Activated CD4-positive, alpha-beta T cell treated with anti-CD3 and anti-CD28 coated beads, Interleukin-2, amount 50 U/mL, for 24 hours (primary cell): ENCODE measurements at places on chromosomes 12 and 14.

- no peak for DNase-seq
Observed at GRCh38 chr12:70722584-70723343, 85.5 kb upstream of the PTPRB start.

GRCh38 chr14:20711261-20711660, 22.7 kb downstream of the ANG start:
- no peak for DNase-seq

DNA sequence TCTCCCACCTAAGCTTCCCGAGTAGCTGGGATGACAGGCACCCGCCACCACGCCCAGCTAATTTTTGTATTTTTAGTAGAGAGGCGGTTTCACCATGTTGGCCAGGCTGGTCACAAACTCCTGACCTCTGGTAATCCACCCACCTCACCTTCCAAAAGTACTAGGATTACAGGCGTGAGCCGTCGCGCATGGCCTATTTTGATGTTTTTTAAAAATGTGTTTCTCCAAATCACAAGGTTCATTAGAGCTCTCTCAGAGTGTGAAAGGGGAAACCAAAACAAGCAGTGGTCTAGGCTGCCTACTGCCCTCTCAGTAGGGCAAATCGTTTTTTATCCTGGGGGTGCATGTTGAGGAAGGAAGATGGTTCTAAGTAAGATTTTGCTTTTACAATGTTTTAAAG, 211.5 kb downstream of the PIK3C2G start:
- DNase-seq, result no peak

DNA sequence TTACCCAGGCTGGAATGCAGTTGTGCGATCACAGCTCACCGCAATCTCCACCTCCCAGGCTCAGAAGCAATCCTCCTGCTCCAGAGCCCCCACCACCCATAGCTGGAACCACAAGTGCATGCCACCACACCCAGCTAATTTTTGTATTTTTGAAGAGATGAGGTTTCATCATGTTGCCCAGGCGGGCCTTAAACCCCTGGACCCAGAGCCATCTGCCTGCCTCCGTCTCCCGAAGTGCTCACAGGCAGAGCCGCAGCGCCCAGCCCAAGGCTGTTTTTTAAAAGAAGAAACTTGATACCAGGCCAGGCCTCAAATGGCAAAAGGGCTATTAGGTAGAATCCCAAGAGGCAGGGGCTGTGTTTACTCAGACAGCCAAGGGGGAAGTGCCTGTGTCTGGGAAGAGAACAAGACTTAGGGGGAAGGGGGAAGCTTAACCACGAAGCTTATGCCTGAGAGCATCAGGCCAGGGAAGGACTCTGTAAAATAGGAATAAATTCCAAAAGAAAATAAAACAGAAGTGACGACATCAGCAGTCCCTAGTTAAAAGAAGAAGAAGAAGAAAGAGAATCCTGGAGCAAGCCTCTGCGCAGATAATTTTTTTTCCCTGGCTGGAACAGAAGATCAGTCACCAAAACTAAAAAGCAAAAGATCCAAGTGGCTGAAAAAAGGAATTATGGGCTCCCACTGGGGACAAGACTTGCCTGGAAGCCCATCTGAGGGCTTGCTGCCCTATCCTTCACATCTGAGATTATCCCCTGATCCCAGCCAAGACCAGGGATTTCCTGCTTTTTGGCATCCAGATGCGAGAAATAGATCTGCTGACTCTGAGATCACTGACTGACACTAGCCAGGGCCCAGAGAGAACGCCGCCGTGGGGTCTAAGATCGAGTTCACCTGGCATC, 170.5 kb downstream of the NDUFA12 start:
- DNase-seq, result no peak

DNA sequence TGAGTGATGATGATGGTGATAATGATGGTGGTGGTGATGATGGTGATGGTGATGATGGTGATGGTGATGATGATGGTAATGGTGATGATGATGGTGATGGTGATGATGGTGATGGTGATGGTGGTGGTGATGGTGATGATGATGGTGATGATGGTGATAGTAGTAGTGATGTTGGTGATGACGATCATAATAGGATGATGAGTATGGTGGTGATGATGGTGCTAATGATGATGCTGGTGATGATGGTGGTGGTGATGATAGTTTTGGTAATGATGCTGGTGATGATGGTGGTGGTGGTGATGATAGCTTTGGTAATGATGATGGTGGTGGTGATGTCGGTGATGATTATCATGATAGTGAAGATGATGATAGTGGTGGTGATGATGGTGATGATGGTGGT, 171.5 kb upstream of the SFSWAP start:
- no peak for DNase-seq

DNA sequence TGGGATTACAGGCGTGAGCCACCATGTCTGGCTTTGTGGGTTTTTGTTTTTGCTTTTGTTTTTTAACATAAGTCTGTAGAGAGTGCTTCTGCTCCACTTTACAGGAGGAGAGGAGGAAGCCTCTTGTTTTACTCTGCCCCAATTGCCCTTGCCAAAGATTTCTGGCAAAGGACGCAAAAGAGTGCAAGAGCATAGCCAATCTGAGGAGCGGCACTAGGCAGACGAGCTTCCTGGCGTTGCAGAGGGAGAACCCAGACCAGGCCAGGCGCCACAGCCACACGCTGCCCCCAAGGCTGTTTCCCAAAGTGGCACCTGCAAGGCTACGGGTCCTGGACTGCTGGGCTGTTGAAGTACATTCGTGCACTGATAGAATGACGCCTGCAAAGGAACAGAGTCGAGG, 96.2 kb downstream of the BBS10 start:
- DNase-seq, result no peak

DNA sequence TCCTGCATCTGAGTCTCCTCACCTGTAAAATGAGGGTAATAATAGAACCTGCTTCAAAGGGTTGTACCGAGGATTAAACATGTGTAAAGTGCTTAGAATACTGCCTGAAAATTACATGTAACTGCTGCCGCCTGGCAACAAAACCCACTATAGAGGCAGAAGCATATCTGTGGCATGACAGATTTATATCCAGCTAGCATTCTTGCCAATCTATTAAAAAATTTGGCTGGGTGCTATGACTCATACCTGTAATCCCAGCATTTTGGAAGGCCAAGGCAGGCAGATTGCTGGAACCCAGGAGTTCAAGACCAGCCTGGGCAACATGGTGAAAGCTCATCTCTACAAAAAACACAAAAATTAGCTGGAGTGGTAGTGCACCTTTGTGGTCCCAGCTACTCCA, 16.4 kb upstream of the KSR2 start:
- DNase-seq, result no peak

DNA sequence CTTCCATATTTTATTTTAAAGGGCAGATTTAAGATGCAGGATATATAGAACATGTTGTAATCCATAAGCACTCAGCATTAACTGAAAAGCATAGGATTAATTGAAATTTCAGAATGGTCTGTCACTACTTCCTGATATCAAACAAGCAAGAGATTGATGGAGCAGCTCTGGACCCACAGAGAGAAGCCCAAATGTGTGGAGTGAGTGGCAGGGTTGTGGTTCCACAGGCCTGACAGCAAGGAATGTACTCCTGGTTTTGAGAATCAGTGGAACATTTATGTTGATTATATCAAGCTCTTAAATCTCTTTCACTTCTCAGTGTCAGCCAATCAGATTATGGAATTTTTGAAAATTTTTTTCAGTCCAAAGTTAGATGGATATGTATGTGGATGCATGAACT, 267.6 kb upstream of the PRICKLE1 start:
- no peak for DNase-seq

- DNase-seq, result no peak
Observed at GRCh38 chr14:68441542-68441941, 351.3 kb downstream of the ZFP36L1 start.

GRCh38 chr12:12004524-12004923, 66.2 kb upstream of the BCL2L14 start:
- DNase-seq, result no peak

GRCh38 chr12:19074700-19075099, 54.8 kb upstream of the PLEKHA5 start:
- DNase-seq, result no peak

- DNase-seq, result peak; percentile 73
Observed at GRCh38 chr12:11836282-11837151, 187.0 kb downstream of the ETV6 start.

GRCh38 chr14:74400031-74400685, 25.9 kb downstream of the SYNDIG1L start:
- DNase-seq, result no peak

DNA sequence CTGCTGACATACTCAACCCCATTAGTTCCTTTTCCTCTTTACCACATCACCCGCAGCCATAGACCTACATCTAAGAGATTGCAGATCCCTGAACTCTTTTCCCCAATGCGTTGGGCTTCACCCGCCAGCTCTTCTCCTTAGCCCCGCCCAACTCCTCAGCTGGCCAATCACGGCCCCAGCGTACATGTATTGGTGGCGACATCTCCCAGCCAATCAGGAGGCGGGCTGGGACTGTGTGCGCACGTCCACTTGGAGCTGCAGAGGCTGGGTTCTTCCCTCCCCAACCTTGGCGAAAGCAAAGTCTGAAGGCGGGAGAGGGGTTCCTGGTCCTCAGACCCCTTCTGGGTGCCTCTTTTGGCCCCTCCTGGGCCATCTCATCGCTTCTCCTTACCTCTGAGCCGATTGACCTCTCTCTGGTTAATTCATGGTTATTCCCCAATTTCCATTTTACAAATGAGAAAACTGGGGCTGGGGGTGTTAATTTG, 11.0 kb downstream of the PDE1B start:
- DNase-seq, result peak; percentile 61

DNA sequence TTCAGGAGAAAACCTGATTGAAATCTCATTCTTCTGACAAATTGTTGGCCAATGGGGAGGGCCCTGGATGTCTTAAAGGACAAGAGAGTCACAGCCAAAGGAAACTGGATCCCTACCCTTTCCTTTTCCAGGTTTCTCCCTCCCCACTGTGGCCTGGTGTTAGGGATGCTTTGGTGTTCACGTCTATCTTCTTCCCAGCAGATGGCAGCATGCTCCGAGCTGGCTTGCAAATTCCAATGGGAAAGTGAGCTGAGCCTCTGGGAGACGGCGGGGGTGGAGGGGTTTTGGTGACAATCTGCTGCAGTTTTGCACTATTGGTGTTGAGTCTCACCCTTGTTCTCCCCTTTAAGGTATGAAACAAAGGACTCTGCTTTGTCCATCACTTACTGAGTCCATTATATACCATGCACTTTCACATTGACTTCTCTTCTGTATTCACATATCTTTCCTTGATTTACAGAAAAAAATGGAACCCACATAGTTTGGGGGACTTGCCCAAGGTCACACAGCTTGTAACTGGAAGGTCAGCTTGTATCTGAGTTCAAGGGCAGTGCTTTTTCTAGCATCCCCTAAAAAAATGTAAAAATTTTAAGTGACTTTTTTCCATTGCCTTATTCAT, 39.3 kb downstream of the CCDC177 start:
- DNase-seq, result no peak

GRCh38 chr12:100151769-100152168, 9.1 kb upstream of the BLTP3B start:
- DNase-seq, result no peak

DNA sequence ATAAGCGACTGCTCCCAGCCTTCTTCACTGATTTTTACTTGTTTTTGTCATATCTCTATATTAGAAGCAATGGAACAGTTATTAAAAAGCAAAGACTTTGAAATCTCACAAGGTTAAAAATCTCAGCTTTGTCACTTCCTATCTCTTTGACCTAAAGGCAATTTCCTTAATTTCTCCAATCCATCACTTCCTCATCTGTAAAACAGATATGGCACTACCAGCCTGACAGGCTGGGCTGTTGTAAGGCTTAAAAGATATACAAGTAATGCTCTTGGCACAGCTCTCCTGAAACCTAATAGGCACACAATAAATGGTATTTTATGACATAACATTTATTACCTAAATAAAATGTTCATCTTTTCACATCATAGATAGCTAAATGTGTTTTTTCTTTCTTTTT, 25.6 kb downstream of the ATXN2 start:
- no peak for DNase-seq

DNA sequence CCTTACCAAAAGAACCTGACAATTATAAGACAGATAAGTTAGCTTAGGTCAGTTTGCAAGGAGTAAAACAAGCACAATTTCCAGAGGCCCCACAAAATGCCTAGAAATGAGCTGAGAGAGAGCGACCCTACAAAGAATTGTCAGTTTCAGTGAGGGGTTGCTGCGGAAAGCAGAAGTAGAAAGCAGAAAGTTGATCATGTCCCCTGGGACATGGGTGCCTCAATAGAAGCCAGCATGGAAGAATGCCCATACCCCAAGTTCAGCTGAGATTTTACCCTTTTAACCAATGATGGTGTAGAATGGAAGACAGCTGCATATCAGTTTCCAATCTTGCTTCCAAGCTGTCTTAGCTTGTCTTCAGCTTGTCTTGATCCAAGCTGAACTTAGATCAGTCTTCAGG, 21.8 kb upstream of the CRY1 start:
- DNase-seq, result no peak

GRCh38 chr12:116263431-116263830, 14.1 kb downstream of the MED13L start:
- no peak for DNase-seq

GRCh38 chr14:68191567-68192321, 372.2 kb downstream of the RAD51B start:
- no peak for DNase-seq
